ENCODE measurements at places on chromosomes 5 and 9. TPM values are rescaled to one million over a fixed set of nuclear protein-coding genes. Genes with fewer than 3 reads are reported as not detected.

Gene PPP2CA
- 167 TPM for total RNA-seq

Gene OR1J2
- total RNA-seq, result not detected

Gene SPAAR
- not detected for total RNA-seq

Gene KIF20A
- total RNA-seq, result 74.2 TPM

Gene PIP5KL1
- total RNA-seq, result 37.6 TPM

Gene PAEP
- not detected for total RNA-seq

Gene MLANA
- total RNA-seq, result not detected
